Activated CD8-positive, alpha-beta T cell treated with anti-CD3 and anti-CD28 coated beads for 36 hours (primary cell): ENCODE measurements at places on chromosomes 1 and 21. TPM values are rescaled to one million over a fixed set of nuclear protein-coding genes. Genes with fewer than 3 reads are reported as not detected.

The TMEM52 gene
- 2.2 TPM for total RNA-seq

The CITED4 gene
- 7.4 TPM for total RNA-seq

DNA sequence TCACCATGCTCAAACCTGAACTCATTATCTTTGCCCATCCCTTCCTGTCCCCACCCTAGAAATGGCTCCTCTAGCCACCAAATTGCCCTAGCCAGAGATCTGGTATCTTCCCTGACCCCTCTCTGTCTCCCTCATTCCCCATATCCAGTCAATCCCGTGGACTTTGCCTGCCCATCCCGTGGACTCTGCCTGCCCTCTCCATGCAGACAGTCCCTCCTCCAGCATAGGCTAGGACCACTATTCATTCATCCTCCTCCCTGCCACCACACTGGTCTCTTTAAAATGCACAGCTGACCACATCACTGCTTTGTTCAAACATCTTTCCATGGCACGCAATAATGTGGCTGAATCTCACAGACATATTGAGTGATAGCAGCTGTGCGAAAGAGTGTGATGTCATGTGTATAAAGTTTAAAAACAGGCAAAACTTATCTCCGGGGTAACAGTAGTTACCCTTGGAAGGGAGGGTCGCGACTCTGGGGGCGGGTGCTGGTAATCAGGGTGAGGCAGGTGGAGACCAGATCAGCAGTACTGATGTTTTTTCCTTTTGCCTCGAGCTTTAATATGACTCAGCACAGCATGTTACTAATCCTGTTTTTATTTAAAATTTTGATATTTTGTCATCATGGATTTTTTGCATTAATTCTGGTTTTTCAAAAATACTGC, 4.8 kb upstream of the SLC2A1 start:
- H3K4me1 ChIP-seq = peaks cover 18% of the 10 kb centered on the region
- no peak overlapping the region for H3K4me3 ChIP-seq
- peak overlapping the region; percentile 17 for H3K27ac ChIP-seq
- peak; percentile 68 for DNase-seq
- H3K27me3 ChIP-seq = peaks cover 7% of the 10 kb centered on the region
- peaks cover 2% of the 10 kb centered on the region for H3K36me3 ChIP-seq

- no peak for DNase-seq
- no peak overlapping the region for H3K27ac ChIP-seq
- no peaks in the 10 kb centered on the region for H3K4me1 ChIP-seq
Measured at GRCh38 chr21:27275294-27275927, 308.5 kb upstream of the ADAMTS5 start.

- H3K4me1 ChIP-seq = no peaks in the 10 kb centered on the region
- peaks cover 6% of the 10 kb centered on the region for H3K27me3 ChIP-seq
- no peak overlapping the region for H3K27ac ChIP-seq
- no peak overlapping the region for H3K4me3 ChIP-seq
- no peak for DNase-seq
Measured at GRCh38 chr1:17844185-17844826, 89.2 kb downstream of the ACTL8 start.

- no peaks in the 10 kb centered on the region for H3K27me3 ChIP-seq
- peak; percentile 33 for DNase-seq
- H3K4me1 ChIP-seq = peaks cover 12% of the 10 kb centered on the region
- peak overlapping the region; percentile 51 for H3K27ac ChIP-seq
- H3K36me3 ChIP-seq = peaks cover 7% of the 10 kb centered on the region
Measured at GRCh38 chr1:43799656-43800635, 92.6 kb downstream of the ST3GAL3 start.

DNA sequence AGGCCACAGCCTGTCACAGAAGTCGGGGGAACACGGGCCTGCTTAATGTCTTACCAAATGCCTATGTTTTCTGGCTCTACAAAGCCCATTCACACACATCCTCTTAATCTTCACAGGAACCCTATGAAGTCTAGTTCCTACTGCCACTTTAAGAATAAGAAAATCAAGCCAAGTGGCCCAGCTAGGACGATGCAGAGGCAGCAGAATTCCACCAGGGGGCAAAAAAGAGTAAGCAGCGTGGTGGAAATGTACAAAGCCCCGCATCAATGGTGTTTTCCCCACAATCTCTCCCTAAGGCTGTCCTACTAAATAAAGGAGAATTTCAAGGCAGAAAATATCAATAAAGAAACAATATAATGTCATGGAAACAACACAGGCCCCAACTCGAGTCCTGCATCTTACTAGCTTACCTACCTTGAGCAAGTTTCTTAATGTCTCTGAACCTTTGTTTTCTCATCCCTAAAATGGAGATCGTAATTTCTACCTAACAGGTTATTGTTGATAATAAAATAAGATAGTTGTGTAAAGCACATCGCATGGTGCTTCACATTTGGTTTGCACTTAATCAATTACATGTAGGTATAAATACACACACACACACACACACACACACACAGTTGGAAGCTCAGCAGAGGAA, 21.4 kb downstream of the SEC16B start:
- H3K4me3 ChIP-seq = no peak overlapping the region
- no peaks in the 10 kb centered on the region for H3K36me3 ChIP-seq
- peaks cover 1% of the 10 kb centered on the region for H3K27me3 ChIP-seq
- no peaks in the 10 kb centered on the region for H3K4me1 ChIP-seq
- no peak overlapping the region for H3K27ac ChIP-seq

DNA sequence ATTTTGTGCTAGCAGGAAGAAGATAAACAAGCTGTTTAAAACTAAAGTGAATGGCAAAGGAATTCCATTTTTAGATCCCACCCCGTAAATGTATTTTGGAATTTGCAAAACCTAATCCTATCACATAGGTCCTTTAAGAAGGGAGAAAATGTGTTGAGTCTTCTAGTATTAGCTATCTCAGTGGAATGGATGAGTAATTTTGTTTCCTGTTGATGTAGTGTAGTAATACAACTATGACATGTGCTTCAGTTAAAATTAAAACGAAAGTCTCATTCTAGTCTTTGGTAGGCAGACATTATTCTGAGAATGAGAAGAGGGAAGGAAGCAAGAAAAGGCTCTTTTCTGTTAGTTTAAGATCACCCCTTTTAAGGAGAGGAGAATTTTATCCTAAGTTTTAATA, 265.9 kb upstream of the C1orf105 start:
- H3K4me3 ChIP-seq = no peak overlapping the region
- H3K27me3 ChIP-seq = no peaks in the 10 kb centered on the region
- H3K36me3 ChIP-seq = no peaks in the 10 kb centered on the region
